ENCODE measurements at places on chromosomes 3 and 15.

DNA sequence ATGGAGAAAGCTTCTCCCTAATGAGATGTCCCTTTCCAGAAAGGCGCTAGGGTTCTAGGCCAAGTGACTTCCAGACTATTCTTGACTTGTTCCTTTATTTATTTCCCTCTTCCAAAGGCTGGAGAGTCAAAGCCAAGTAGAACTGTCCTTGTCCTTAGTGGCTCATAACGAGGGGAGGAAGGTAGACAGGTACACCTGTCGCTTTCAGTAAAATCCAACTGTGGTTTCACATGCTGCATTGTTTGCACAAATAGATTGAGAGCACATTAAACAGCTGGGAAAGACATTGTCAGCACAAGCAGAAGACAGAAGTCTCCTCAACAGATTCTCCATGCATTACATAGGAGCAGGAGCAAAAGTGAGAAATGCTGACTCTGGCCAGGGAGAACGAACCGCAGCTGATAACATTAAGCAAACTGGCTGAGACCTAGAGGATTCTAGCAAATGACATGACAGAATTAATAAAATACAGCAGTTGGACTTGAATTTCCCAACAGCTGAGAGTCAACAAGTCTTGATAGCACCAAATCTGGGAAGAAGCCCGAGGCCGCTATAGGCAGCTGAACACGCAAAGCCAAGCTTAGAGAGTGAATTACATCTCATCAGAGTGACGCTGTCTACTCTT is 227.7 kb downstream of the TLE3 start:
- no peak for DNase-seq

DNA sequence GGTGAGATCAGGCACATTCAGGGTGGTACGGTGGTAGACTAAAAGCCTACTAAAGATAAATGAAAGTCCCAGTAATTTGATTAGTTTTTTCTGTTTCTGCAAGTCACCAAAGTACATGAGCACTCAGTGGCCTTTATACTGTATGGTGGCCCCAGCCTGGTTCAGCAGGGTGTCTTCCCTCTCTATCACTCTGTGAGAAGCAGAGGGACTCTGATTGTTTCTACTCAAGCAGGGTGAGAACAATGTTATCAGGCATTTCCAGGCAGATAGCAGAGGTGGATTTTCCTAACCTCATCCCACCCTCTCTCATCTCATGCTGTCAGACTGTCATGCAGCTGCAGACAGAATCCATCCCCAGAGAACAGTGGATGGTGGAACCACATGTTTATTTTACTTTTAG is 71.5 kb upstream of the BFSP2 start:
- no peak for DNase-seq

DNA sequence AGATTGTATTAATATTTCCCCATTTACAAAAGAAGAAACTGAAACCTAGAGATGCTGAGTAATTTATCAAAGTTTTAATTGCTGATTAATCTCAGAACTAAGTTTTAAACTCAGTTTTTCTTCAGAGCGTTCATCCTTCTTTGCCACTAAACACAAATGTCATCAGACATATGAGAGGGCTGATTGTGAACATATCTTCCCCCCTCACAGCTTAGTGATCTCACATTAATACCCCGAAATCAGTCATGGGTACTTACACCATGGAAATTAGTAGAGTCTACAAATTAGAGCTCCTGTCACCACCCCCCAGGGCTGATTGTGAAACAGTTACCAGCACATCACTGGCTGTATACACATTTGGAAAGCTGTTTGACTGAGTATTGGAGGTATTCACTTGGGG is 189.3 kb upstream of the SGO1 start:
- no peak for DNase-seq

- no peak for DNase-seq
These were observed 23.9 kb downstream of the ALDH1L1 start for GRCh38 chr3:126156468-126156867.

All from CD4-positive, alpha-beta T cell treated with Interleukin-17A for 4 hours (primary cell).